ENCODE measurements at places on chromosomes 2 and 18.

DNA sequence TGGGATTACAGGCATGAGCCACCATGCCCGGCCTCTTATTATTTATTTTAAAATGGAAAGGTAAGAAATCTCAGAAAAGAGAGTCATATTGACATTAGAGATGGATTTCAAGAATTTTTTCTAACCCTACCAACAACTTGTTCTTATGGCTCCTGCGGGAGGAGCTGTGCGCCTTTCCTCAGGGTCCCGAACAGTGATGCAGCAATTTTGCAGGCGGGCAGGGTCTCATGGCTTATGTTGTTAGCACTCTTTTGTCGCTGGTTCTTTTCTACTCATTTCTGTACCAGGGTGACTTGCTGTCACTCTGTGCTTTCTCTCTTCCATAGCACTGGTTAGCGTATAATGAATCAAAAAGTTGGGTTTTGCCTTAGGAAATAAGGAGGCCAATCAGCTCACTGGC lies 148.8 kb upstream of the DLGAP1 start:
- DNase-seq, result no peak

- no peak for DNase-seq
Measured at GRCh38 chr18:59276047-59276446, 2.8 kb upstream of the RAX start.

- DNase-seq, result no peak
Measured at GRCh38 chr2:105643405-105644173, 101.1 kb upstream of the NCK2 start.

DNA sequence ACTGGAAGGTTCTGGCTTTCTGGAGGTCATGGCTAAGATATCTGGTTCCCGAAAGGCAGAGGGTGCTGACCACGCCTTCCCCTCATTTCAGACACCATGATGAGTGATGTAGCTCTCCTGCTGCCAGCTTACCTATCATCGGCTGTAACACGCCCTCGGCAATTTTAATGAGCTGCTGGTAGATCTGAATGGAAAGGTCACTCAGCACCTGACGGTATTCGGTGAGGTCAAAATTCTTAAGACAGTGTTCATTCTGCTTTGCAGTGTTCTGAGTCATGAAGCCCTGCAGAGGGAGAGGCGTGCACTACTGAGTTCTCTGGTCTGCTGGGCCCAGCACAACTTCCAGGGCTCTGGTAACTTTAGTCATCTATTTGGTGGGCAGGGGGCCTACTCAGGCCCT lies 25.7 kb upstream of the ACAA2 start:
- no peak for DNase-seq

- DNase-seq, result no peak
Measured at GRCh38 chr18:54877076-54877475, 48.8 kb downstream of the RAB27B start.

- DNase-seq, result no peak
Measured at GRCh38 chr2:160956243-160956802, 203.9 kb upstream of the TANK start.

GRCh38 chr2:54073796-54074195 lies 41.6 kb upstream of the ACYP2 start:
- no peak for DNase-seq

GRCh38 chr2:118881490-118882129 lies 34.2 kb upstream of the EN1 start:
- peak; percentile 69 for DNase-seq

- no peak for DNase-seq
Measured at GRCh38 chr2:181662287-181662686, 5.4 kb upstream of the CERKL start.

DNA sequence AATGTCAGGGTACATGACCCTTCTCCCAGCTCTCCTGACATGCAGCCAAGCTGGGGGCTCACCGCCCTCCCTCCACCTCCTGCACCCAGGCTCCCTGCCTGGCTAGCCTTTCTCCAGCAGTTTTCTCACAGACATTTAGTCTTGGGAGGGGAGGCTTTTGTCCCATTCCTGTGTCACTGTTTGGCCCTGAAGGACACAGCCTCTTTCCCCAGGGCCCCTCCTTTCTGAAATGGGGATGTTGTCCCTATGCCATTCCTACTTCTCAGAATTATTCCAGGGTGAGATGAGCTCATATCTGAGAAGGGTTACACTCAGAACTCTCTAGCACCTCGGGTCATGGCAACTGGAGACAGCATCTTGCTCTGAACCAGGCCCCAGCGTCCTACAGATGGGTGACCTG lies 47.3 kb upstream of the MRPL33 start:
- DNase-seq, result no peak

GRCh38 chr18:63016270-63016669 lies 300.9 kb downstream of the PHLPP1 start:
- DNase-seq, result peak; percentile 74
